ENCODE measurements at places on chromosomes 4 and X. TPM values are rescaled to one million over a fixed set of nuclear protein-coding genes. Genes with fewer than 3 reads are reported as not detected.

The SLC10A3 gene
- 26.8 TPM for total RNA-seq

DNA sequence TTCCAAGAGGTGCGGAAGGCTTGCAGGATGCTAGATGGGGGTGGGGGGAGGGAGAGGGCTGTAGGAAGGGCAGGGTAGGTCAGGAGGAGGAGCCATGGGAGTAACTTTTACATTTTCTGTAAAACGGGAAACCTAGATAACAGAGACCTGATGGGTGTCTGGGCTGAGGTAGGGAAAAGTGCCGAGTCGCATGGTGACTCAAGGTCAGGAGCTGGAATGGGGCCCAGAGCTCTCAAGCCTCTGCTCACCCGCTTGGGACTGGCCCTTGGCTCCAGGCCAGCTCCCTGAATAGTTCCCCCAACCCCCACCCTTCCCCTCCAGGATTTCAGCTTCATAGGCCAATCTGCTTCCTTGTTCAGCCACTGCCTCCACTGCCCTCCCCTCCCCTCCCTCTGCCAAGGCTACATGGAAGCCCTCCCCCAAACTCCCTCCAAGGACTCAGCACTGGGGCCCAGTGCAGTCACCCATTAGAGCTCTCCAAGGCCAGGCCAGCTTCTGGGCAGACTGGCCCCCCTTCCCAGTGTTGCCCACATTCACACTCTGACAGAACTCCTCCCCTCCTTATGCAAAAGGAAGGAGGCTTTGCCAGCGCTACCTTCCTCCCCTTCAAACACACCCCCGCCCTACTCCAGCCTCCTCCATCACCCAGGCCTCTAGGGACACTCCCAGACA lies 43.6 kb downstream of the TSC22D3 start:
- no peak for DNase-seq
- no peaks in the 10 kb centered on the region for H3K27me3 ChIP-seq
- peak overlapping the region; percentile 39 for H3K27ac ChIP-seq
- H3K4me3 ChIP-seq = no peak overlapping the region

DNA sequence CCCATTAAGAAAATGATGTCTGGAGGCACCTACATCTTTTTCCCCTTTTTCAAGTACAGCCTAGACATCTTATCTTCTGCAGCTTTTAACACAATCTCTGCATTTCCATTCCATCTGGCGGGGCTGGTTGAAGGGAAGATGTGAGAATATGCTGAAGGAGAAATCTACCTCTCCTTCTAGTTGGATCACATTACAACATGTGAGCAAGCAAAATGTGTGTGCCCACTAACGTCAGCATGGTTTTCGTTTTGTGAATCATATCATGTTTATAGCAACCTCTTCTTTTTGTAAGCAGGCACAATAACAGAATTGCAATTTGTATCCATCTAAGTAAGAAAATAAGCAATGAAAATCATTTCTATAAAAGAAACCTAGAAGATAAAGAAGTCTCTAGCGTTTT lies 28.9 kb upstream of the MID1 start:
- H3K27ac ChIP-seq = no peak overlapping the region
- no peak for DNase-seq
- H3K4me3 ChIP-seq = no peak overlapping the region
- no peaks in the 10 kb centered on the region for H3K4me1 ChIP-seq
- no peaks in the 10 kb centered on the region for H3K27me3 ChIP-seq
- no peaks in the 10 kb centered on the region for H3K36me3 ChIP-seq

The RPS6KA6 gene
- 1.9 TPM for total RNA-seq

DNA sequence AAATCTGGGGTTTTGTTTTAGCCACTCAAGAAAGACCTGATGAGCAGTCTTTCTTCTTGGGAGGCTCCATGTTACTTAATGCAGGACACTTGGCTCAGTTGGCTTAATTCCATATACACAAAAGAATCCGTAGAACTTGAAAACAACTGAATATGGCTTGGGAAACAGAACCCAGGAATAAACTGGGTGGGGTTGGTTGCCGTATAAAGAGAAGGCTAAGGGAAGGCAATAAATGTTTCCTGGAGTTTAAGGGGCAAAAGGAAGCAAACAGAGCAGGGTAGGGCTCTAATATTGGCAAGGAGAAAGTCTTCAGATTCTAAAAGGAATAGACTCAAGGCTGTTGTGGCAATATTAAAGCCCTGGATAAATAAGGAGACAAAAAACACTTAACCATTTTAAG lies 8.4 kb downstream of the TNMD start:
- peaks cover 7% of the 10 kb centered on the region for H3K27me3 ChIP-seq
- H3K36me3 ChIP-seq = no peaks in the 10 kb centered on the region
- no peak overlapping the region for H3K4me3 ChIP-seq
- H3K27ac ChIP-seq = no peak overlapping the region
- H3K4me1 ChIP-seq = no peaks in the 10 kb centered on the region

The FHIP1A gene
- total RNA-seq = 17.3 TPM

DNA sequence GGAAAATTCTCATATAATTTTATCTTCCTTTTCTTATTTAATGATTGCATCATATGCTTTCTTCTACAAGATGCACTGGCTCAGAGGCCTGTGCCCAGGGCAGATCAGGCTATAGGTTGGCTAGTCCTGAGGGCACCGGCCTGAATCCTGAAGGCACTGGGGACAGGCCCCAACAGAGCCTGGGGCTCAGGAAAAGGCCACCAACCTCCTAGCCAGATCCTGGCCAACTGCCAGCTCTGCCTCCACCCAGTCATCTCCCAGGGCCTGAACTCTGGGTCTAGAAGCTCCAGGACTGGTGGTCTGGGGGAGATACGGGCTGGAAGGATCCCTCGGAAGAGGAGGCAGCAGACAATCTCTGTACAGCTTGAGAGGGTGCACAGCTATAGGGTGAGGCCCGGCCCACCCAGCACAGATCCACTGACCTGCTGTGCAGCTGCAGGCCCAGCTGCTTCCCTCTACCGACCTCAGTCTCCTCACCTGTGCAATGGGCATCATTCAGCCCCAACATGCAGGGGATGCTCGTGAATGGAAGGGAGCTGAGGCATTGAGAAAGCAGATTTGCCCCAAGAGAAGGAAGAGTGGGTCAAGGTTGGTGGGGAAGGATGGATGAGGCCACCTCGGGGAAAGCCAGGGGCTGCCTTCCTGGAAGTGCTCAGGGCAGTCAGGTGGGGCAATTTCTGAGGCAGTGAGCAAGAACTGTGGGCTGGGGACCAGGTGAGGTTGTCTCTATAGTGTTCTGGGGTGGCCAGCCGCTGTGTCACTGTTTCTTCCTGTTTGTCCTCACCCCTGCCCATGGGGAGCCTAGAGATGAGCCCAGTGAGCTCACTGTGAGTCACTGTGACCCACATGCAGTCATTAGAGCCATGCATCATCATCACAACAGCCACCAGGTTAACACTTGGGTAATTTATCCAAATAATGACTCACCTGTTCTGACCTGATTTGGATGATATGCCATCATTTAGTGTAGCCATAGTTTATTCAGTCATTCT lies 22.4 kb upstream of the XAGE2 start:
- no peaks in the 10 kb centered on the region for H3K27me3 ChIP-seq
- DNase-seq = no peak
- H3K27ac ChIP-seq = no peak overlapping the region
- no peak overlapping the region for H3K4me3 ChIP-seq
- H3K36me3 ChIP-seq = no peaks in the 10 kb centered on the region

DNA sequence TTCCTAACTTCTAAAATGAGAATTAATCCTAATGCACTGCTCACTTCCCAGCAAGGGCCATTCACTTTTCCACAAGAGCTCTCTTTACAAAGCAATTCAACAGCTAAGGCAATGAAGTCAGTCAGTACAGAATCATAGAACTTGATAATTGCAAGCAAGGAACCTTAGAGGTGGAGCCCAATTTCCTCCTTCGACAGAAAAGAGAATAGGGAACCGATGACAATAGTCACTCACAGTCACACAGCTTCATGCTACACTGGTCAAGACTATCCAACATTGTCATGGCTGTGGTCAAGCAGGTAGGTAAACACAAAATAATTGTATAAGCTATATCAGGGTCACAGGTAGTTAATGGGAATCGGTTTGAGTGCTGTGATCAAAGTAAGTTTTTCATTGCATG lies 90.0 kb downstream of the ELOVL6 start:
- H3K27ac ChIP-seq = no peak overlapping the region
- no peak for DNase-seq
- no peaks in the 10 kb centered on the region for H3K27me3 ChIP-seq
- peaks cover 8% of the 10 kb centered on the region for H3K4me1 ChIP-seq
- H3K4me3 ChIP-seq = no peak overlapping the region
- H3K36me3 ChIP-seq = no peaks in the 10 kb centered on the region

DNA sequence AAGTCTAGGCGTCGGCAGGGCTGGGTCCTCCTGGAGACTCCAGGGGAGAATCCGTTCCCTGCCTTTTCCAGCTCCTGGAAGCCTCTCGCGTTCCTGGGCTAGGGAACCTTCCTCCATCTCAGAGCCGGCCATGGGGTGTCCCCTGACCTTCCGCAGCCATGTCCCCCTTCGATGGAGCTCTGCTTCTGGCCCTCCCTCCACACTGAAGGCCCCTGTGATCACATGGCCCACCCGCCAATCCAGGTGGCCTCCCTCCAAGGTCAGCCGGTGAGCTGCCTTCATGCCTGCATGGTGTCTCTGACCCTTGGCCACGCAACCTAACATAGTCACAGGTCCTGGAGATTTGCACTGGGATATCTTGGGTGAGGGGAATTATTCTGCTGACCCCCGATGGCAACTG lies 69.6 kb downstream of the TRMT44 start:
- no peaks in the 10 kb centered on the region for H3K36me3 ChIP-seq
- no peaks in the 10 kb centered on the region for H3K4me1 ChIP-seq
- H3K4me3 ChIP-seq = no peak overlapping the region
- H3K27ac ChIP-seq = no peak overlapping the region
- no peak for DNase-seq

GRCh38 chrX:48938721-48939425 lies 18.5 kb downstream of the OTUD5 start:
- H3K27ac ChIP-seq = no peak overlapping the region
- peaks cover 67% of the 10 kb centered on the region for H3K4me1 ChIP-seq
- no peaks in the 10 kb centered on the region for H3K27me3 ChIP-seq
- no peaks in the 10 kb centered on the region for H3K36me3 ChIP-seq
- H3K4me3 ChIP-seq = no peak overlapping the region

- no peak for DNase-seq
- no peak overlapping the region for H3K4me3 ChIP-seq
- no peak overlapping the region for H3K27ac ChIP-seq
Measured at GRCh38 chr4:144584428-144584827, 61.5 kb upstream of the HHIP start.

- H3K27ac ChIP-seq = no peak overlapping the region
- no peaks in the 10 kb centered on the region for H3K4me1 ChIP-seq
- no peak for DNase-seq
- peaks cover 12% of the 10 kb centered on the region for H3K36me3 ChIP-seq
- H3K27me3 ChIP-seq = no peaks in the 10 kb centered on the region
Measured at GRCh38 chr4:185363251-185363650, 32.5 kb downstream of the LRP2BP start.

GRCh38 chr4:172983631-172984030 lies 185.0 kb upstream of the GALNT7 start:
- H3K36me3 ChIP-seq = no peaks in the 10 kb centered on the region
- no peaks in the 10 kb centered on the region for H3K27me3 ChIP-seq
- no peak overlapping the region for H3K27ac ChIP-seq
- no peak for DNase-seq

The YY2 gene
- 2.3 TPM for total RNA-seq

Data from left lung (tissue), 14 donors.